Muscle of back (tissue), 13 donors: ENCODE measurements at places on chromosomes 7 and 10.

- DNase-seq = peak; percentile 40
Observed at GRCh38 chr7:130444751-130445407, 4.1 kb upstream of the CEP41 start.

DNA sequence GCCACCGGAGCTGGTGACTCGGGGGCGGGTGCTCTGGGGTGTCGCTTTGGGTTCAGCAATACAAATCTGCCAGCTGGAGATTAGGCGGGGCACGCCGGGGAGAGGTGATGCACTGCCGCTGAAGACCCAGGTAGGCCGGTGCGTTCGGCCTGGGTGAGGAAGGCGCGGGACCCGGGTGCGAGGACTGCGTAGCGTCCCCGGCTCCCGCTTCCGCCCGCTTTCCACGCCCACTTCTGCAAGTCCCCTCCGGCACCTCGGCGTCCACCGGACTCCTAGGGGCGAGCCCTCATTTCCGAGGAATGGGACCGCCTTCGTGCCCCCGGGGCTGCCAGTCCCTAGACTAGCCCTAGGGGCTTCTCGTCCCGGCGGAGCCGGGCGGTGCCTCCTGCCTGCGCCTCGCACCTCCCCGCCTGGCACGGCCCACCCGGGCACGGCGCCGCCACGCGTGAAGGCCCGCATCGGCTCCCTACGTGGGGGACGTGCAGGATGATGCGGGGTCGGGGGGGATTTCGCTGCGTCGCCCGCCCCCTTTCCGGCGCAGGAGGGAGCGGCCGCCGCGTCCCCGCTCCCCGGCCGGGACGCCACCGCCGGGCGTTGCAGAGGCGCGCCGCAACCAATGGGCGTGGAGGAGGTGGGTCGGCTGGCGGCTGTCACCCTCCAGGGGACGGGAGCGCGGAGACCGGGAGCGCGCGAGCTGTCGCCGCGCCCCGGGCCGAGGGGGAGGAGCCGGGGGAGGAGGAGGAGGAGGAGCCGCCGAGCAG lies 40.0 kb downstream of the HK1 start:
- DNase-seq = peak; percentile 93

DNA sequence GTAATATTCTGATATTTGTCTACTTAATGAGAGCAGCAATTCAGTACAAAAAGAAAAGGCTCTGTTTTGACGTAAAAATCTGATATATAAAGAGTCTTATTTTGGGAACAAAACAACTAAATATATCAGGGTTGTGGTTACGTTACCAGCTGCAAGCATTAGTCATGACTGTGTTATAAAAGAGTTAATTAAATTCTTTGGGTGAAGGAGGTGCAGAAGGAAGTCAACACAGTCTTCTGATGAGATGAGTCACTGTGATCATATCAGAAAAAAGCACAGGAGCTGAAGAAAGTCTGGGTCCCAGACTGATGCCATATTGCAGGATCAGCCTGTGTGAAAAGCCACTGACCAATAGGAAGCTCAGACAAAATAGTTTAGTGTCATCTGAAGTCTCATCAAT lies 234.3 kb upstream of the TEX47 start:
- no peak for DNase-seq

GRCh38 chr10:114810926-114811325 lies 10.7 kb upstream of the FHIP2A start:
- no peak for DNase-seq

- DNase-seq = no peak
Observed at GRCh38 chr7:20594023-20594422, 21.4 kb upstream of the ABCB5 start.

GRCh38 chr10:72186258-72186981 lies 29.4 kb upstream of the ANAPC16 start:
- DNase-seq = peak; percentile 71
